ENCODE measurements at places on chromosomes 13 and 19.

- peak; percentile 44 for DNase-seq
Observed at GRCh38 chr19:53328967-53329366, 4.6 kb upstream of the ZNF845 start.

GRCh38 chr13:26270707-26271106, 16.8 kb downstream of the CDK8 start:
- DNase-seq: no peak

DNA sequence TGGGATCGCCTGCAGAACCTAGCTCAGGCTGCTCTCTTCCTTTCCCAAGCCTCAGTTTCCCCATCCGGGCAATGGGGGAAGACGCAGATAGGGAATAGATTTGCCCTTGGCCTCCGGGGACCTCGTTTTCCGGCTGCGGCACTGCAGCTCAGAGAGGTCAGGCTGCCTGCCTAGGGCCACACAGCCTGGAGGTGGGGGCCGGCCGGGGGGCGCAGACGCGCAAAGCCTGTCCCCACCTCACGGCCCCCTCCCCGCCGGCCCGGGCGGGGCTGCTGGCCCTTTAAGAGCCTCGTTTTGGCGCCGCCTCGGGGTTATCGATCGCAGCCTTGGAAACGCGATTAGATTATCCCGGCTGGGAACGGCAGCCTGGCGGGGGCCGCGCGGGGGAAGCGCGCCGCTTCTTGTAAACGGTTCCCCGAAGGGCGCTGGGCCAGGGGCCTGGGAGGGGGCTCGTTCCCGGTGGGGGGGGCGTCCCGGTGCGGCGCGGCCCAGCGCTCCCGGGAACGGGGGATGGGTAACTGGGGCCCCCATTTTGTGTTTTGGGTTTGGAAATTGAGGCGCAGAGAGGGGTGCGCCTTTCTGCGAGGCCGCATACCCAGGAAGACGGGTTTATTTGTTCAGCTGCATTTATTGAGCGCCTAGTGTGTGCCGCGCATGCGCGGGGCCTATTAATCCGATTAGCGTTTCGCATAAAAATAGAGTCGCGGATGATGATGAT, 23.4 kb upstream of the TCF3 start:
- no peak for DNase-seq

GRCh38 chr19:32041681-32042292, 303.6 kb upstream of the ZNF507 start:
- DNase-seq: peak; percentile 31

GRCh38 chr13:26965952-26966700, 205.5 kb downstream of the USP12 start:
- DNase-seq: peak; percentile 68

DNA sequence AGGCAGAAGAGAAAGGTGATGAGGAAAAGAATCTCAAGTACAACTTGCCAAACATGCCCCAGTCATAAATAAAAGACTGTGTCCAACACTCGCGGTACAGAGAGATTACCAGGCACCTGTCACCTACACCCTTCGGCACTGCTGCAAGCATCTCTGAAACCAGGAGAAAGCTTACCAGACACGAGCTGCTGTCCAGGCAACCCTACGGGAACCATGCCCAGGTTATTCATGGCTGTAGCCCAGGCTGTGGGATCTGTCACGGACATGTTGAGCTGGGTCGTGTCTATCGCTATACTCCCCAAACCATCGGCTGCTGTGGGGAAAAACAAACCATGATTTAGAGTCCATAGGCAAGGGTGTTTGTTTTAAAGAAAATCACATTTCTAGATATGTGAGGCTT, 375.0 kb downstream of the ENOX1 start:
- DNase-seq: no peak

GRCh38 chr19:43725468-43725867, 9.6 kb downstream of the IRGC start:
- DNase-seq: no peak

DNA sequence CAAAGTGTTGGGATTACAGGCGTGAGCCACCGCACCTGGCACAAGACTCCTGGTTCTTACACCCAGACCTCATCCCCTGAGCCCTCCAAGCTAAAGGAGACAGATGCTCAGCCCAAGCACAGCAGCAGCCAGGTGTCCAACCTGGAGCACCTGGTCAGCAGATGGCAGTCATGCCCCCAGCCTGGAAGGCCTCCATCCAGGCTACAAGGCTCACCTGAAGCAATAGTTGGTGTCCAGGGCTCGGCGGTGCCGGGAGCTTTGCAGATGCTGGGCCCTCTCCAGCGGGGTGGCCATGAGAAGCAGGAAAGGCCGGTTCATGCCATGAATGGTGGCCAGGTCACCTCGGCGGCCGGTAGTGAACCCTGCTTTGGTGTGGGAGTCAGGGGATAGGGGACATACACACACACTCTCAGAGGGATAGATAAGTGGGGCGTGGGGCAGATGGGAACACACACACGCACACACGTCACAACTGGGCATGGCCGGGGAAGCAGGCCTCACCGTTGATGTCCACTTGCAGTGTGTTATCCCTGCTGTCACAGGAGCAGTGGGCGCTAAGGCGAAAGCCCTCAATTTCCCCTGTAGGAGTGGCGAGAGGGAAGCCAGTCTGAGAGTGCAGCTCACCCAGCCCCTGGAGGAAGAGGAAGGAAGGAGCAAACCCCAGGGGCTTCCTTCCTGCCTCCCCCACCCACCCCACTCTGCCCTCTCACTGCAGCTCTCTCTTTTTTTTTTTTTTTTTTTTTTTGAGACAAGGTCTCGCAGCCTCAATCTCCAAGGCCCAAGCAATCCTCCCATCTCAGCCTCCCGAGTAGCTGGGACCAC, 11.8 kb downstream of the TGFB1 start:
- no peak for DNase-seq

- DNase-seq: peak; percentile 41
Observed at GRCh38 chr13:98206946-98207345, 29.9 kb upstream of the RNF113B start.

GRCh38 chr19:45477713-45478453, 10.1 kb downstream of the FOSB start:
- DNase-seq: no peak

GRCh38 chr13:99658261-99658991, 157.2 kb downstream of the TM9SF2 start:
- DNase-seq: peak; percentile 69

GRCh38 chr19:19444681-19445155, 39.2 kb downstream of the GATAD2A start:
- DNase-seq: peak; percentile 30

DNA sequence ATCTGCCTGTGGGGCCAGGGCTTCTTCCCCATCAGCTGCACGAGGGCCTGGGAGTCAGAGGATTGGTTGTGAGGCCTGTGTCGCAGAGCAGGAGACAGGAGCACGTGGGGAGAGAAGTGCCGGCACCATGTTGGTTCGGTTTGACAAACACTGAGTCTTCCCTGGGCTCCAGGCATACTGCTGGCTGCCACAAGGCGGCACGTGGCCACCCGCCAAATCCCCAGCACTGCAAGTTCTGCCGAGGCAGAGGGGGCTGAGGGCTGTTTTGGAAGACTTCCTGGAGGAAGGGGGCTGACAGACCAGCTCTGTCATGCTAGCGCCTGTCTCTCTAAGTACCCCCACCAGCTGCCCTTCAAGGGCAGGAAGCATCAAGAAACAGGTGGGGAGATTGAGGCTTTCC, 9.5 kb downstream of the SHANK1 start:
- DNase-seq: no peak
